CD4-positive, alpha-beta T cell treated with Interleukin-2 at 100 ng/mL for 4 hours (primary cell): ENCODE measurements at places on chromosomes 7 and 10.

DNA sequence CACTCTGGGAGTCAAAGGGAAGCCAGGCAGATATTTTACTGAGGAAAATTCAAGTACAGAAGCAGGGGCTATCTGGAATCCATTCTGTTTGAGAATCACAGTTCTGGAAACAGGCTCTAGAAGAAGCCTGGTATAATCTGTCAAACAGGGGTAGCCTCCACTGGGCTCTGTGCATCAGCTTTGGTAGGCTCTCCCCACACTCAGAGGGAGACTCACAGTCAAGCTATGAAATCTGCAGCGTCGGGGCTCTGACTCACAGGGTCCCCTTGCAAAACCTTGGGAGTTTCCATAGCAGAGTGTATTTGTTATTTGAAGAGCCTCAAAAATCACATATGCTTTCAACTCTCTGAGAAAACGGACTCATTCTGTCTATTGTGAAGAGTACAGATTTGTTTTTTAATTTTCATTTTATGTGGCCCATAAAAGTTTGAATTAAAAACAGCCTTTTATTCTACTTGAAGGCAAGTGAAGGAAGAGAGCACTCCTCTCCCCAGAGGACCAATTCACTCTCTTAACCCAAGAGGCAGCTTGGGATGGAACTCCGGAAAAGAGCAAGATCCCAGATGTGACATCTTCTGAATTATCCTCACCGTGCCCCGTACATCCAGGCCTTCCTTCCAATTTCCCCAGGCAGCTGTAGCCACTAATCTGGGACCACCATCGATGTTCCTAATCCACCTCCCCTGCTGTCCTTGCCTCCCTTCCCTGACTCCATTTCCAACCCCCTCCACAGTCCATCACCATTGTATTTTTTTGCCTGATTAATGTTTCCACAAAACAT is 590.9 kb upstream of the MGMT start:
- no peak for DNase-seq

DNA sequence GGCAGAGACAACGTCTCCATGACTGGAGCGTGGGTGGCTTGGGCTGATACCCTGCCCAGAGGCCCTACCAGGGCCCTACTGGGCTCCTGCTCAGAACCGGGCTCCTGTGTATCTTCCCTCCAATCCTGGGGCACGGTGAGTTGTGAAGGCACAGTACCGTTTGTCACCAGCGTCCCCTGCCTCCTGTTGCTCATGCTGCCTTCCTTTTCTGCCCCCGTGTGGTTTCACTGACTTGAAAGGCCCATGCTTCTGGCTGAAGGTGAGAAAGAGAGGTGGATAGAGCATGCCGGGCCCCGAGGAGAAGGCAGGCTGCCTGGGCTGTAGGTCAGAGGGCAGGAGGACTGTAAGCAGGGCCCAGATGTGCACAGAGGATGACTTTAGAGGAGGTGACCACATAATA is 9.1 kb upstream of the DMBT1 start:
- DNase-seq, result peak; percentile 53

- no peak for DNase-seq
Observed at GRCh38 chr7:98548971-98549370, 68.1 kb upstream of the NPTX2 start.

DNA sequence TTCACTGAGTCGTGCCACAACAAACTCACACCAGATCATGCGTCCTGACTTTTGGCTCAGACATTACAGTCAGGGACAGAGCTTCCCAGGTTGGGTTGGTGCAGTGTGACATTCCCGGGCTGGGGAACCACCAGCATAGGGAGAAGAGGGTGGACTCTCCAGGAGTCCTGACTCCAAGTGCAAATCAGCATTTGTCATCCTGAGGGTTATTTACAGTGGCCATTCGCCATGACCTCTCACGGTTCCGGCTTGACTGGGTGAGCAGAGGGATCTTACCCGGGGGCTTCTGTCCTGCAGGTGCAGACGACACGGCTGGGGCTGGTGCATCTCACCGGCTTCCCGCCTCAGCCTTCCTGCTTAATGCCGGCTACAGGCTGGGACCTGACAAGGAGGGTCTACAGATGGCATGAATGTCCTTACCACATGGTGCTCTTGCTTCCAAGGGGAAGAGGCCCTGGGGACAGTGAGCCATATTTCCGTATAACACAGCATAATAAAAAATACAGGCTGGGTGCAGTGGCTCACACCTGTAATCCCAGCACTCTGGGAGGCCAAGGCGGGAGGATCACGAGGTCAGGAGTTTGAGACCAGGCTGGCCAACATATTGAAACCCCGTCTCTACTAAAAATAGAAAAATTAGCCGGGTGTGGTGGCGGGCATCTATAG is 12.5 kb upstream of the INTS1 start:
- DNase-seq, result no peak

GRCh38 chr10:73044378-73045285 is 52.0 kb downstream of the P4HA1 start:
- DNase-seq, result no peak

DNA sequence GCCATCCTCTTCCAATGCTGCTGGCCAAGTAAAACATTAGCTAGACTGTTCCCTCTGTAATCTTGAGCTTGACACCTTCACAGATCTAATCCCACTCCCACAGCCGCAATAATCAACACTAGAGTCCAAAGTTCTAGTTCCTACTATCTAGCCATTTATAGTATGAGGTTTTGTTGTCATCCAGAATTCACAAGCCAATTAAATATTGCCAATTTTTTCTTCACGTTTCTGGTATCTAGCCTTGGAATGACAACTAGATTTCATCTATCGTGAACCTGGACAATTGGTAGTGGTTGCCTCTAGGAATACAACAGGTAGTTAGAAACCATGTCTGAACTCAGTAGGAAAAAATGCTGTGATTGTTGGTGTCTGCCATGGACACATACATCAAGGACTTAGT is 10.4 kb downstream of the WASL start:
- no peak for DNase-seq
